ENCODE measurements at places on chromosomes 6 and 20.
A peak's percentile ranks its signal among the peaks of the same experiment; 100 is the strongest.

GRCh38 chr6:165728216-165728615 is 65.2 kb upstream of the PDE10A start:
- no peak for DNase-seq

- peak; percentile 43 for DNase-seq
Measured at GRCh38 chr20:5072756-5073659, 46.8 kb downstream of the PCNA start.

GRCh38 chr20:3378138-3378537 is 29.3 kb downstream of the DNAAF9 start:
- DNase-seq = peak; percentile 27

- no peak for DNase-seq
Measured at GRCh38 chr6:22569281-22570184, at the start of gene HDGFL1. Gene HDGFL1 (plus strand): TSS chr6:22569566. CDS start chr6:22569576, 10 bp downstream.

DNA sequence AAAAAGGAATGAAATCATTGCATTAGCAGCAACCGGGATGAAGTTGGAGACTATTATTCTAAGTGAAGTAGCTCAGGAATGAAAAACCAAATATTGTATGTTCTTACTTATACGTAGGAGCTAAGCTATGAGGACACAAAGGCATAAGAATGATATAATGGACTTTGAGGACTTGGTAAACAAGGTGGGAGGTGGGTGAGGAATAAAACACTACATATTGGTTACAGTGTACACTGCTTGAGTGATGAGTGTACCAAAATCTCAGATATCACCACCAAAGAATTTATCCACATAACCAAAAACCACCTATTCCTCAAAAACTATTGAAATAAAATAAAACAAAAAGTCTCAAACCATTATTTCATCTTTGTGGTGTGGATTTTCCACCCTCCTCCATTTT is 593.5 kb downstream of the TENT5A start:
- no peak for DNase-seq

DNA sequence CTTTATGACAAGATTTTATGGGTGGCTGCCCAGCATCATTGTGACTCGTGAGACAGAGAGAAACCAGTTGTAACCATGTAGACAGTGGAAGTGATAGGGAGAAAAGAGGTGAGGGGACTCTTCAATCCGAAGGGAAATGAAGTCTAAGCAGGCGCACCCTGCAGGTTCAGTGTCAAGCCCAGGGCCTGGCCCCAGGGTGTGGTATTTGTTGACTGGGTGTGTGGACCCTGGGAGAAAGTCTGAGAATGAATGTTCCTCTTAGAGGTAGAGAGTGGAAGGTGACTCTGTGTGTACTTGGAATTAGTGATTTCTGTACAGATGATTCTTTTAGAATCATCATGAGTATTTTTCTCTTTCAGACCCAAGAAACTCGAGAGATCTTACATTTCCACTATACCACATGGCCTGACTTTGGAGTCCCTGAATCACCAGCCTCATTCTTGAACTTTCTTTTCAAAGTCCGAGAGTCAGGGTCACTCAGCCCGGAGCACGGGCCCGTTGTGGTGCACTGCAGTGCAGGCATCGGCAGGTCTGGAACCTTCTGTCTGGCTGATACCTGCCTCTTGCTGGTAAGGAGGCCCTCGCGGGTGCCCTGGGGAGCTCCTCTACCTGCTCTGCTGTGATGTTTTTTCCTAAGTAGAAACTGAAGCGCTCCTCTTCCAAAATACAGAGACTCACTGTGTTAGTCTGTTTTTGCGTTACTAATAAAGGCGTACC is 68.0 kb downstream of the PTPN1 start:
- DNase-seq = no peak
